ENCODE measurements at places on chromosomes 5 and 9. TPM values are rescaled to one million over a fixed set of nuclear protein-coding genes. Genes with fewer than 3 reads are reported as not detected.

FGF10 gene
- not detected for total RNA-seq

SNX18 gene
- total RNA-seq, result 45.3 TPM

ELAVL2 gene
- total RNA-seq, result not detected

GLRA1 gene
- total RNA-seq, result not detected

RASGEF1C gene
- not detected for total RNA-seq

CYLC2 gene
- not detected for total RNA-seq

RUSC2 gene
- 2.8 TPM for total RNA-seq

RCL1 gene
- total RNA-seq, result 14.3 TPM

F2R gene
- total RNA-seq, result 39.7 TPM

ARID3C gene
- total RNA-seq, result not detected

ORM1 gene
- not detected for total RNA-seq

IFNA21 gene
- not detected for total RNA-seq

EIF4EBP3 gene
- total RNA-seq, result 9.0 TPM

KDM4C gene
- 57.8 TPM for total RNA-seq

CNOT8 gene
- total RNA-seq, result 62.4 TPM

TAF11L10 gene
- not detected for total RNA-seq

PROB1 gene
- 10.9 TPM for total RNA-seq

All from activated CD8-positive, alpha-beta memory T cell treated with anti-CD3 and anti-CD28 coated beads, Interleukin-2, amount 10 ng/mL, durations not matched to agents 7 days and 5 days (primary cell).